ENCODE measurements at places on chromosomes 16 and 17.

GRCh38 chr17:34519282-34519681 is 60.1 kb upstream of the TMEM132E start:
- peak; percentile 42 for DNase-seq

DNA sequence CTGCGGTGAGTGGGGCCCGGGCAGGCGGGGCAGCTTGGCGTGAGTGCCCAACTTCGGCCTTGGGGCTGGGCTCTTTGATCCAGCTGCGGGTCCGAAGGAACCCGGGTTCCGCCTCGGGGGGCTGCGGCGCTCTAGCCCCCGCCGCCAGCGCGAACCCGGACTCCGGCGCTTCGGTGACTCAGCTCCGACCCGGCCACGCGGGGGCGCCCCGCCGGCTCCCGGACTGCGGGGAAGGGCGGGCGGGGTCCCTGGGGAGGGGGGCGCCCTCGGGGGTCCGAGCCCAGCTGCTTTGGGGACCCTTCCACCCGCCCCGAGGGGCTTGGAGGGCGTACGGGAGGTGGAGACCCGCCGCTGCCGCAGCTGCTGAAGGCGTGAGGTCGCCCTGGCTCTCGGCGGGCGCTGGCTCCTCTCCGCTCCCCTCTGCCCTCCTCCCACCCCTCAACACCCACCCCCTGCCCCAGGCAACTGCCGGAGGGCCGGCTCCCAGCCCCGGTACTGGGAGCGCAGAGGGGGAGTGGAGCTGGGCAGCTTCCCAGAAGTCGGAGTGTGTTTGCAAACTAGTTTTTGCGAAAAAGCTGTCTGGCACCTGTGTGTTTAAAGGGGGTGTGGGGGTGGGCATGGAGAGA is 516 bp downstream of the CPNE2 start:
- peak; percentile 52 for DNase-seq

- no peak for DNase-seq
Observed at GRCh38 chr17:43068570-43069367, 43.7 kb downstream of the RND2 start.

GRCh38 chr17:81498953-81499600 is 13.5 kb downstream of the ACTG1 start:
- DNase-seq: no peak

- DNase-seq: no peak
Observed at GRCh38 chr16:56038564-56039098, 152.7 kb upstream of the GNAO1 start.

DNA sequence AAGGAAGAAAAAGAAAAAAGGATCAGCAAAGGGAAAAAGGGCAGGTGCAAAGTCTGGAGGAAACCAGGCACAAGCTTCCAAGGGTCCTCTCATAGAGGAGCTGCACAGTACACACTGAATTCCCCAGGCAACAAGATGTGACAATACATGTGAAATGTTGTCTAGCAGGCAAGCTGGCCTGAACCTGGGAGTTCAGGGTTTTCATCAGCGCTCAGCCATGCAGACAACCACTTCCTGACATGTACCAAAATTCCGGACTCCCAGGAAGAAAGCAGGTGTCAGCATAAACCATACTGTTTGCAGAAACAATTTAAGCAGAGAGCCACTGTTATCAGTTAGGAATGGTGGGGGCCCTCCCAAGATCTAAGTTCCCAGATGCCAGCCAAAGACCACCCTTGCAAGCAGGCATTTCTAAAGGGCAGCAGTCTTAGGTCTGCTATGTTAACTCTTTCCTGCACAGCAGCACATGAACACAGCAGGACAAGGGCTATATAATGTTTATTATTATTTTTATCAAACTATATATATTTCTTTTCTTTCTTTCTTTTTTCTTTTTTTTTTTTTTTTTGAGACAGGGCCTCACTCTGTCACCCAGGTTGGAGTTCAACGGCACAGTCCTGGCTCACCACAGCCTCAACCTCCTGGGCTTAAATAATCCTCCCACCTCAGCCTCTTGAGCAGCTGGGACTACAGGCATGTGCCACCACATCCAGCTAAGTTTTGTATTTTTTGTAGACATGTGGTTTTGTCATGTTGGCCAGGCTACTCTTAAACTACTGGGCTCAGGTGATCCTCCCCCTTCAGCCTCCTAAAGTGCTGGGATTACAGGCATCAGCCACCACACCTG is 10.1 kb downstream of the TK2 start:
- no peak for DNase-seq

GRCh38 chr17:79648181-79648831 is 37.5 kb upstream of the RBFOX3 start:
- no peak for DNase-seq

DNA sequence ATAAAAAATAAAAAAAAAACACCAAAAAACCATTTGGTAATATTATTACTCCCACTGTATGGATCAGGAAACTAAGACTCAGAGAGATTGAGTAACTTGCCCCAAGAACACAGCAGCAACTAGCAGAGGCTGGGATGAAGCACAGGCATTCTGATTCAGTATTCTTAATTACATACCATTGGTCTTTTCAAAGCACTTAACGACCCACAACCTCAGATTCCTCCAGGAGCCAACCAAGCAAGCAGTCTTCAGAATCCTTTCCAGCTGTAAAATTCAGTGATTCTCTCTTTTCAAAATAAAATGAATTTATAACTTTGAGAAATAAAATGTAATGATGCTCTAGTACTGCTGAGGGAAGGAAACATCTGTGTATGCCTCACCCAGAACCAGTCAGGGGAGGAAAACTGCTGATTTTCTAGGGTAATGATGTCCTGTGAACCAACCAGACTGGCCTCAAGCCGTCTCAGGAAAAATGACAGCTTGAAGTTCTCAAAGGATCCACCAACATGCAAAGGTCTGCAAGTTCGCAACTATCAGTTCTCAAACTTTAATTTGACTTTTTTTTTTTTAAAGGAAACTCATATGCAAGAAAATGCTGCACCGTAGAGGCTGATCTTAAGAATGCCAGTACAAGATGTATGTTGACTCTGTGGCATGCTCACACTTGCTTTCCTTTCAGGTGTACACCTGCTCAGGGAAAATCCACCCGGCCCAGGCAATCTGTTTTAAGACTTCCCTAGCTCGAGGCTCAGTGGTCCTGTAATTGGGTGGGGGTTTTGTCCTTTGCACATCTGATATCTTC is 9.0 kb downstream of the CUEDC1 start:
- DNase-seq: no peak

DNA sequence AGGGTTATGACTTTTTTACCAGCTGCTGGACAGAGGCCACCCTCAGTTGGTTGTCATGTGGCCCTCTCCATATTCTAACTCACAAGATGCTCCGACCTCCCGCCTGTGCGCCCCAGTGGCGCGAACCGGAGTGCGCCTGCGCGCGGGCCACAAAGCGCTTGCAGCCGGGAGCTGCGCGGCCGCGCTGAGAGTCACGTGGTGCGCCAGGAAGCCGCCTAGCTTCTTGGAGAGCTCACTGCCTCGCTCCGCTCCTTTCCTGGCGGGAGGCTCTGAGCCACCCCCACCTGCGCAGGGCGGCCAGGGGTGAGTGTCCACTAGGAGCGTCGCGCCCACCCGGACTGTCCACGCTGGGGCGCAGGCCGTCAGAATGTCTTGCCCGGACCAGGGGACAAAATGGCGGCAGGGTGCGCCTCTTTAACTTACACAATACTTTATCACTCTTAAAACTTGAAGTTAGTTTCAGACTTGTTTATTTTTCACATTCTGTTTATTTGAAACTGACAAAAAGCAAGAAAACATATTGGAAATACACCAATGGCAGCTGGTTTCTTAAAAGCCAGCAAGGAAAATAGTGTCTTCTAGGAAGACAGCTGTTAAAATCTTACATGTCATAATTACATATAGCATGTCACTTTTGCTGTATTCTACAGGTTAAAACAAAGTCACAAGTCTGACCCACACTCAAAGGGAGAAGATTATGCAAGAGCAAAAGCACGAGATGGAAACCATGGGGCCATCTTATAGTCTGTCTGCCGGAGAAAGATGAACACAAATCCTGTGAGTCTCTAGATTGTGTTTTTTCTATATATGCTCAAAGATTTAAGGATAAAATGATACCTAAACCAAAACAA is 357.9 kb downstream of the CNTNAP4 start:
- no peak for DNase-seq

DNA sequence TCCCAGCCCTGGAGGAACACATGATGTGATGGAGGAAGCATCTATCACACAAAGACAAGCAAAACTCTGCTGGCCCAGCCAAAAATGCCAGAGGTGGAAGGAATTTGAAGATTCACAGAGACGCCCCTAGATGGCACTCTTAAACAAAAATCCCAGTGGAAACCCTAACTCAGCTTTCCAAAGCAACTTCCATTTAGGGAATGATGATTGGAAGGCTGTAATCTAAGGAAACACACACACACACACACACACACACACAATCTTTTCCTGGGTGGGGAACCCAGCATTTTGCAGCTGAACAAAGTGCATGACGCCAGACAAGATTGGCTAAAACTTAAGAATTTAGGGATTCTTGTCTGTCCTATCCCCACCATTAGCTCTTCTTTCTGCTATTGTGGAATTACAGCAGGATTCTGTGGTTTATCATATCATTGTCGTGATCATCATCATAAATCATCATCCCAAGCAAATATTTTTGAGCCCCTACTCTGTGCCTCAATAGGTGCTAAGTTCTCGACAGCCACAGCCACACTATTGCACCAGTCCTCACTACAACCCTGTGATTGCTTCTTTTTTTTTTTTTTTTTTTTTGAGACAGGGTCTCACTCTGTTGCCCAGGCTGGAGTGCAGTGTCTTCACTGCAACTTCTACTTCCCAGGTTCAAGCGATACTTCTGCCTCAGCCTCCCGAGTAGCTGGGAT is 1.6 kb upstream of the LDAF1 start:
- peak; percentile 31 for DNase-seq
